Right ventricle myocardium inferior (tissue), 1 donor: ENCODE measurements at places on chromosomes 2 and 18. TPM values are rescaled to one million over a fixed set of nuclear protein-coding genes. Genes with fewer than 3 reads are reported as not detected.

DNA sequence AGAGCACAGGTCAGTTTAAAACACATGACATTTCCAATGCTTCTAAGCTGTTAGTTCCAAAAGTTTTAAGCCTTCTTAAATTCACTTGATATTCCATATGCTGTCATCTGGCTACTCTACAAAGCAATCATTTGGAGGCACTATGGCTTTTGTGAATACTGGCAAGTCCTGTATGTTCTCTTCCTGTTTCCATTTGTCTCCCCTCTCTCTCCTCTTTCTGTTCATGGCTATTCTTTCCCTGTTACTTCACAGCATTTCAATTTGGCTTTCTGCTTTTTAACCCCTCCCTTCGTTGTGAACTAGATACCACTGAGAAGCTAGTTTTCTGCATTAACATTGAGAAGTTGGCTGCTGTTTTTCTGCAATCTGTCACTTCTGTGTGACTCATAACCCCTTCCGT lies 1337.2 kb upstream of the CELF4 start:
- no peak for DNase-seq

The PLB1 gene
- 3.0 TPM for total RNA-seq

The MFSD2B gene
- total RNA-seq: not detected

DNA sequence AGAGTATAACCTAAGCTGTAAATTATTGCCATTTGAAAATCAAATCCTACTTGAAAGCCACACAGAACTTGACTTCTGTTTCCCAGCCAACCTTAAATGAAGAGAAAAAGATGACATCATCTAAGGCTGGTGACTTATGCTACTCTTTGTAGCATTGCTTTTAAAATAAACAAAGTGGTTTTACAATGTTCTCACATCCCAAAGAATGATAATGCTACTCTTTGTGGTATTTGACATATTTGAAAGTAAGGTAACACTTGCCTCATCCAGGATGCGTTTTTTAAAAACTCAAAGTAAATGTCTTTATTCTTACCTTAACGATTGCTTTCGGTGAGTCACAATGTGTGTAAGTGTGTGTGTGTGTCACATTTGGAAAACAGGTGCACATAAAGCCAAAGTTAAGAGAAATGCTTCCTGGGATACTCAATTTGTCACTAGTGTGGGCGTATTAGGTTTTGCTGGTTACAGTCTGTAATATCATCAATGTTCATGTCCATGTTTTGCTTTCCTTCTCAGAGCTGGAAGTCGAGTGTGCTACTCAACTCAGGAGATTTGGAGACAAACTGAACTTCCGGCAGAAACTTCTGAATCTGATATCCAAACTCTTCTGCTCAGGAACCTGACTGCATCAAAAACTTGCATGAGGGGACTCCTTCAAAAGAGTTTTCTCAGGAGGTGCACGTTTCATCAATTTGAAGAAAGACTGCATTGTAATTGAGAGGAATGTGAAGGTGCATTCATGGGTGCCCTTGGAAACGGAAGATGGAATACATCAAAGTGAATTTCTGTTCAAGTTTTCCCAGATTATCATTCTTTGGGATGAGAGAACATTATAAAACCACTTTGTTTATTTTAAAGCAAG lies 2.6 kb downstream of the PMAIP1 start:
- DNase-seq: no peak

- DNase-seq: no peak
These were observed 185.6 kb downstream of the PID1 start for GRCh38 chr2:229085439-229085838.

DNA sequence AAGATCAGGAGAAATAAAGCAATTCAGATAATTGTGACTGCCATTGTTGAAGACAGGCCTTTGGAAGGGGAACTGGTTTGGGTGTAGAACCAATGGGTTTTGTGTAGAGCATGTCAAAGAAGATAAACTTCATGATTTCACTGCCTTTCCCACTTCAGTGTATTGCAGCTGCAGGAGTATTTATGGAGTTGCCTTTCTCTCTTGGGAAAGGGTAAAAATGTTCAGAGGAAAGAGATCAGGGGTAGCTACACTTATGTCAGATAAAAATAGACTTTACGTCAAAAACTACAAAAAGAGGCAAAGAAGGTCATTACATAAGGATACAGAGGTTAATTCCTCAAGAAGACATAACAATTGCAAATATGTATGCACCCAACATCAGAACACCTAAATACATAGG lies 249.4 kb downstream of the PLCL1 start:
- no peak for DNase-seq

- DNase-seq: no peak
These were observed 29.1 kb upstream of the CPS1 start for GRCh38 chr2:210527286-210527685.

DNA sequence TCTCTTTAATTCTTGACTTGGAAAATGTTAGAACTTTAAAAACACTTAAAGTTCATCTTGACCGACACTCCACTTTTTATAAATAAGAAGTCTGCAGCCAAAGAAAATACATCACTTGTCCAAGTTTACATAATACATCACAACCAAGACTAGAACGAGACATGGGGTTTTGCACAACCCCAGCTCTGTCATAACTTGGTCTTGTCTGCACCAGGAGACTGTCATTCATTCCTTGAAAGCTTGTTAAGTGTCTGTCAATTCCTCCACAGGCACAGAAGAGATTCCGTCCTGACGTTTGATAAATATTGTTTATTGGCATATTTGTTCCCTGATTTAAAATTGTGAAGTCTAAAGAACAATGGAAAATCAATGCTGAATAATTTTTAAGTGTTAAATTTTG lies 139.5 kb upstream of the SETBP1 start:
- DNase-seq: no peak

DNA sequence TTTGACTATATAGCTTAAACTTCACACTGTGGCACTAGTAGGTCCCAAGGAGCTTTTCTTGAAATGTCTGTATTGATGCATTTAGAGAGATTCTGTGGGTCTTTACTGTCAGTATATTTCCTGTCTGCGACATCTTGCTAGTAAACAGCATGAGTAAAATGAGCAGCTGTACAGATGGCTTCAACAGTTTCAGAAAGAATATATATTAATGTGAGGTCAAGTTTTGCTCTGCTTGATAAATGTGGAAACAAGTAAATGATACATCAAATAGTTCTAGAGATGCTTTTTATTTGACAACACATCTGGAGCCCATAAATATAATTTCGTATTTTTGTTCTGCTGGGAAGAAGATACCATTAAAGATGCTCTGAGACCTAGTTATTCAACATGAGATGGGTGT lies 310.9 kb upstream of the COL3A1 start:
- no peak for DNase-seq

GRCh38 chr2:159151198-159152127 lies 135.0 kb downstream of the WDSUB1 start:
- DNase-seq: no peak

The ACOXL gene
- total RNA-seq: not detected

DNA sequence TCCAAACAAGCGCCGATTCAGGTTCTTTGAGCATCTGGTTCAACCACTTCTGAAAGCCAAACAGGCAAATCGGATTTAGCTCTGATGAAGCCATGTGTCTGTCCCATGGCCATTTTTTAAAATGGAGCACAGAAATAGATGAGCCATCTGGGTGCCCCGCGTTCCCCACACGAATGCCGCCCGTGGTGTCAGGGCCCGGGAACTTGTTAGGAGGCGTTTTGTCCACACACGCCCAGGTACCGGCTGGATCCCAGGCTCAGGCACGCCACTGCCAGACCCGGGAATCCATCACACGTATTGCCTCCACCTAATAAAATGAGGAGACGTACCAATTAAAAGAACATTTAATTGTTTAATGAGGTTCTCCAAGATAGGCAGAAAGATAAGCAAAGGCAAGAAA lies 374.4 kb upstream of the SALL3 start:
- no peak for DNase-seq

GRCh38 chr2:66470199-66470598 lies 35.3 kb downstream of the MEIS1 start:
- no peak for DNase-seq

DNA sequence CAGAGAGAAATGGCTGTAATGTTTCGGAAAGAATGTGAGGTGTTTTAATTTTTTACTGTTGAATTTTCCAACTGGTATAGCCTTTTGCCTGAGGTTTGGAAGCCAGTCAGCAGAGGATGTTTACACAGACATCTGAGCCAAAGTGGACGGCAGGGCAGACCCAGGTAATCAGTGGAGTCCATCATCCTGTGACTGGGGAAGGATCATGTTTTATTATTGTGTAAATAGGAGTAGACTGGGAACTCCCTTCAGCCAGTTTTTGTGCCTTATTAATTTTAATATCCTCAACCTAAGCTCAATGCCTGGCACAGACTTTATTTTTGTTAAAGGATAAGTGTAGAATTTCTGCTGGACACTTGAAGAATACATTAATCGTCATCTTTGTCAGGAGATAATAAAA lies 142.0 kb upstream of the GAREM1 start:
- DNase-seq: no peak

DNA sequence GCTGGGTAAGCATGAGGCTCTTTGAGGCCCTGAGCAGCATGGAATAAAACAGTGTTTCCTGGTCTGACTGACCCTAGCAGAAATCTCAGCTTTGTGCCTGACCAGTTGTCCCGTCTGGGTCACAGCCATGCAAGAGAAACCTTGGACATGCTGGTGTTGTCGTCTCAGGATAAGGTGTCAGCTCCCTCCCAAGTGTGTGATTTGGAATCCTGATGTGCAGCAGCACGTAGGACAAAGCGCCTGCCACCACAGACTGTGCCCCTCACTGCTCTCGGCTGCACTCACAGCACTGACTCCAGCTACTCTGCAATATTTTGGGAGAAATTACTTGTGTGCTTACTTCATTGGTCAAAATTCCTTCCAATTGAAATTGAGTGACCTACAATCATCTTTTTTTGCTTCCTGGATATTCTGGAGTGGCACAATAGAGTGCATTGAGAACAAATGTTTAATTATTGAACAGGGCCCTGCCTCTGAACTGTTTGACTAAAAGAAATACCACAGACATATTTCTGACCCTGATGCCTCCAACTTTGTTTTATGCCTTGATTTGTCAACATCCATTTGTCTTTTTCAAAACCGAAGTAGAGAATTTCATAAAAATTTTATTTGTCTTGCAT lies 352.4 kb downstream of the SOCS6 start:
- no peak for DNase-seq

The QPCT gene
- total RNA-seq: 1.7 TPM

The ABCB11 gene
- total RNA-seq: 0.32 TPM

DNA sequence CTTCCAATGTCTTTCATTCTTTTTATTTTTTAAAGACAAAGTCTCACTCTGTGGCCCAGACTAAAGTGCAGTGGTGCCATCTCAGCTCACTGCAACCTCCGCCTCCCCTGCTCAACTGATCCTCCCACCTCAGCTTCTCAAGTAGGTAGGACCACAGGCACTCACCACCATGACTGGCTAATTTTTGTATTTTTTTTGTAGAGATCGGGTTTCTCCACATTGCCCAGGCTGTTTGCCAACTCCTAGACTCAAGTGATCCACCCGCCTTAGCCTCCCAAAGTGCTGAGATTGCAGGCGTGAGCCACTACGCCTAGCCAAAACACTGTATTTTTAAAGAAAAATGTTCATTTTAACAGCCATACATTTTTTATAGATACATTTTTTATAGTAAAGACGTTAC lies 12.7 kb downstream of the GCKR start:
- no peak for DNase-seq

The SP100 gene
- 50.2 TPM for total RNA-seq

DNA sequence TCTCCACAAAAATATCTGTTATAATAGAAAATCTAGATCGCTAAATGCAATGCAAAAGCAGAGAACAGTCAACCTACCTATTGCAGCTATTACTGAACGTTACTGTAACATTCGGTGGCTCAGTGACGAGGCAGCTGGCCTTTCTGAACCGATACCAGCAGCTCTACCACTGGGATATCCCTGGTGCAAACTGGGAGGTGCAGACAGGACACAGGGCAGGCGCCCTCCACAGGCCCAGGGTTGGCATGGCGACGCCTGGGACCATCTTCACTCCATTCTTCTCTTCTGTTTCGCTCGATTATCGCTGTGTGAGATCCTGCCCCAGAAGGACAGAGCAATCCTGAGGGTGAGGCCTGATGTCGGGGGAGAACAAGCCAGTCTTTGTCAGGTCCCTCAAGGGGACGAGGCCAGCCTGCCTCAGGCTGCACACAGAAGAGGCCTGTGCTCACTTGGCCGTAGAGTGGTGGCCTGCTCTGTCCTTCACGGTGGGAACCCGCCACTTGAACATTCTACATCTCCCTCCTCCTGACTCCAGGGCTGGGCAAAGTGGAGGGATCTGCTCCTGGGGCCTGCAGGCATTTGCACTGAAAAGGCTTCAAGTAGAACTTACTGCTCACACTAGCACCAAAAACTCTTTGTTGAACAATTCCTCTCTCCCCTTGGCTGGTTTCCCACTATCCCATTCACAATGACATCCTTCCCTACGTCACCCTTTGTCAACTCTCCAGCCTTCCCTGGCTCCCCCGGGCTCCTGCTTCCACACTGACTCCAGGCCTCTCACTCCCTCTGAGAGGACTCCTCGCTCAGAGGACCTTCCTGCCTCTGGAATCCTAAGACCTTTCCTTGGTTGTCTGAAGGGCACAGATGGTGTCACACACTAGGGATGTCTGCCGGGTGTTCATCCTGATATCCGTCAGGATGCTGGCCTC lies 49.7 kb downstream of the CYRIA start:
- DNase-seq: no peak

The NGEF gene
- total RNA-seq: 0.51 TPM

- DNase-seq: peak; percentile 66
These were observed 35.9 kb downstream of the PTPN4 start for GRCh38 chr2:119795309-119796303.

- DNase-seq: no peak
These were observed 23.3 kb downstream of the SLC30A6 start for GRCh38 chr2:32189011-32189410.

DNA sequence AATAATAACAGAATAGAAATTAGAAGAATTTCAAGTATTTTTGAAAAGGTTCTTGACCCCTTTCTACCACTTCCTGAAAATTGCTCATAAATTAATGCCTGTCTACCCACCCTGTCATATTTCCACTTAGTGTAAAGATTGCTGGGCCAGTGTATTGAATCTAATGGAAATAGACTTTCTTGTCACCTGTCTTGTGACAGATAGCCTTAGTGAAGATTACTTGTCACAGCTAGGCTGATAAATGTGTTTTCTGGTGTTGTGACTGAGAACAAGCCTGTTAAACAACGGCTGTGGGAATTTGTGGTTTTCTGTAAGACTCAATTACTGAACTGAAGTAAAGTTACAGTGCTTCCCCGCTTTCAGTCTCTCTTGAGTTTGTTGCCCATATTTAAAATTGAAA lies 37.0 kb downstream of the PIK3C3 start:
- no peak for DNase-seq

DNA sequence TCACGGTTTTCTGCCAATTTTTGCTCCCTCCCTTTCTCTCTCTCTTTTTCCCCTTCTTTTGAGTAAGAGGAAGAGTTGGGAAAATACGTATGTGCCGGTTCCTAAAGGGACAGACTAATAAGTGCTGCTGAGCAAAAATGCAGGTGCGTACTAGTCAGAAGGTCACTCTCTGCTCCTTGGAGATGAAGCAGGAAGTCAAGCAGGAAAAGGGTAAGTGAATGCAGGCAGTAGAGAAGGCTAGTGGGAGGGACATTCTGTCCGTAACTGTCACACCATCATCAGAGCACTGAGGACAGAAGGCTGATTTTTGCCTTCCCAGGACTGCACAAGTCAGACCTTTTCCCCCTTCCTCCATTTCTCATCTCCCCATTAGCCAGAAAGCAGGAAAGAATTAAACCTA lies 105.7 kb downstream of the CDH2 start:
- DNase-seq: no peak

The EPHA4 gene
- 14.2 TPM for total RNA-seq

The TBR1 gene
- not detected for total RNA-seq
